ENCODE measurements at places on chromosomes 2 and 18.

DNA sequence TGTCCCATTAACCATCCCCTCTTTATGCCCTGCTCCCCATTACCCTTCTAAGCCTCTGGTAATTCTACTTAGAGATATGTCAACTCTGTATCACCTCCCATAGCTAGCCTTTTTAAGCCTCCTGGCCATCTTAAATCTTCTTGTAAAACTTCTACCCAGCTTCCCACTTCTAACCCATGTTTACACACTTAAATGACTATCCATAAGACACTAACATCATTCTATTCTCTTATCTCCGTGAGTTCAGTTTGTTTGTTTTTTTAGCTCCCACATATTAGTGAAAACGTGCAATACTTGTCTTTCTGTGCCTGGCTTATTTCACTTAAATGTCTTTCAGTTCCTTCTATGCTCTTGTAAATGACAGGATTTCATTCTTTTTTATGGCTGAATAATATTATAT is 42.4 kb downstream of the RAB3GAP1 start:
- no peak for DNase-seq

- no peak for DNase-seq
Measured at GRCh38 chr2:202335791-202336467, 40.2 kb upstream of the BMPR2 start.

- no peak for DNase-seq
Measured at GRCh38 chr2:42164046-42164445, 5.1 kb upstream of the EML4 start.

GRCh38 chr2:142223309-142223708 is 92.5 kb upstream of the LRP1B start:
- DNase-seq, result no peak

- DNase-seq, result no peak
Measured at GRCh38 chr2:174764280-174765255, at the start of gene CHRNA1. CHRNA1 (minus strand) TSS chr2:174764472; CDS start chr2:174764394, 78 bp downstream.

DNA sequence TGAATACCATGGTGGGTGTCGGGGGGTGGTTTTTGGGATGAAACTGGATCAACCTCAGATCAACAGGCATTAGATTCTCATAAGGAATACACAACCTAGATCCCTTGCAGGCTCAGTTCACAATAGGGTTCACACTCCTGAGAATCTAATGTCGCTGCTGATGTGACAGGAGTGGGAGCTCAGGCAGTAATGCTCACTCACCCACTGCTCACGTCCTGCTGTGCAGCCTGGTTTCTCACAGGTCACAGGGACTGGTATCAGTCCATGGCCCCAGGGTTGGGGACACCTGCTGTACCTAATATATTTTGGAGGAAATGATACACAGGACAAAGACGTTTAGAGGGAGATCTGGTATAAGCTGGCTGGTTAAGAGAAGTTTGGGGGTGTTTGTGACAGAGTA is 338.8 kb downstream of the PLCL1 start:
- DNase-seq, result no peak

GRCh38 chr2:201990069-201990468 is 43.6 kb upstream of the FZD7 start:
- no peak for DNase-seq

DNA sequence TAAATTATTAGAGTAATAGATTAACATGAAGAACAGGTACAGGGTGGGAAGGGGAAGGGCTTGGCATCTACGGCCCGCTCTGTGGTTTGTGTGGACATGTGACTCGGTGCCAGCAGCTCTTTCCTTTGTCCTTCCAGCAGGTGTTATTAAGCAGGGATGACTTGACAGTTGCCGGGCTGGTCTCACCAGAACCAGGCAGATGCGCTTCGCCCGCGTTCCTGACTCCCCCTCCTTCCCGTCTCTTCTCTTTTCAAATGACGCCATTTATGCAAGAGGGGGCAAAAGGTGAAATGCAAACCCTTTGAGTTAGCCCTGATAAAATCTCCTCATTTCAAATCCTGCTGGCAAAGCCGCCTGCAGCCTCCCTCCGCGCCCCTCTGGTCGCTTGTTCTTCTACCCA is 38.9 kb upstream of the MGAT4A start:
- peak; percentile 35 for DNase-seq

DNA sequence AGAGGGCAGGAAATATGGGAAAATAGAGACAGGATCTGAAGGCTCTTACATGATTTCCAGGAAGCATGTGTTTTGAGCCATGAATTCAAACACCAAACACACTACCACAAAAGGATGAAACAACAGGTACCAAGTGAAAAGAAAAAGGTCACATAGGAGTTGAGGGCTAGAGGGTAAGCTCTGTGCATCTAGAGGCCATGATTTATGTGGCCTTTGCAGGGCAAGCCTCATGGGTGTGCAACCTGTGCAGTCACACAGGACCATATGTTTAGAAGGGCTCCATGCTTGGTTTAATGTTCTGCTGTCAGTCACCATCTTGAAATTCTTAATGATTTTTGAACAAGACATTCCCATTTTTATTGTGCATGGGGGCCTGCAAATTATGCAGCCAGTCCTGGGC is 134.5 kb upstream of the CCDC68 start:
- DNase-seq, result no peak

- no peak for DNase-seq
Measured at GRCh38 chr2:62293490-62294271, 97.8 kb downstream of the B3GNT2 start.

- DNase-seq, result no peak
Measured at GRCh38 chr2:98301469-98301868, 44.8 kb upstream of the CNGA3 start.

DNA sequence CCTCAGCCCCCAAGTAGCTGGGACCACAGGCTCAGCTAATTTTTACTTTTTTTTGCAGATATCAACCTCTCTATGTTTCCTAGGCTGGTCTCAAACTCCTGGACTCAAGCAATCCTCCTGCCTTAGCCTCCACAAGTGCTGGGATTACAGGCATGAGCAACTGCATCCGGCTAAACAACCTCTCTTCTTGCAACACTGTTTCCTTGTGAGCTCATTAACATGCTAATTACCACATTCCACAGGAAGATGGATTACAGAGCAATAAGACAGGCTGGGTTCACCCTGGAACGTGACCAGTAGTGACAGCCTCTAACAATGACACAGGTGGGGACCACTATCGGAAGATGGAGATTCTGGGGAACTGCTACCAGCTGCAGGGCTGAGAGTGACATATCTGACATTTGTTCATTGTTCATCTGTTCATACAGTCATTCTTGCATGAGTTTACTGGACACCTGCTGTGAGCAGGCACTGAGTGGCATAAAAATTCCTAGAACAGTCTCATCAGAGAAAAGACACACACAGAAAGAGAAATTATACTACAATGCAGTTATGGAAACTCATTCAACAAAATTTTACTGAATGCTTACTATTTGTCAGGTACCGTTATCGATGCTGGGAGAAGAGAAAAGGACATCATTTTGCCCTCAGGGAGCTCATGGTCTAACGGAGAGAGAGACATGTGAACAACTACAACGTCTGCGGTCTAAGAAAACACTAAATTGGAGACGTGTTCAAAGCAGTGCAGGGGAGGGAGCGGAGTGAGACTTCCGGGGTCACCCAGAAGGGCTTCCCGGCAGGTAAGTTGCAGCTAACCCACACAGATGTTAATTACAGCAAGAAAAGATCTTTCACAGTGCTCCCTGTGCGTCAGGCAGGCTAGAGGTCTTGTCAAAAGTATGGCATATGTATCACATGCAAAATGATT is 37.6 kb downstream of the PROC start:
- DNase-seq, result peak; percentile 17

GRCh38 chr2:130264501-130264900 is 66.3 kb upstream of the TUBA3E start:
- DNase-seq, result no peak

DNA sequence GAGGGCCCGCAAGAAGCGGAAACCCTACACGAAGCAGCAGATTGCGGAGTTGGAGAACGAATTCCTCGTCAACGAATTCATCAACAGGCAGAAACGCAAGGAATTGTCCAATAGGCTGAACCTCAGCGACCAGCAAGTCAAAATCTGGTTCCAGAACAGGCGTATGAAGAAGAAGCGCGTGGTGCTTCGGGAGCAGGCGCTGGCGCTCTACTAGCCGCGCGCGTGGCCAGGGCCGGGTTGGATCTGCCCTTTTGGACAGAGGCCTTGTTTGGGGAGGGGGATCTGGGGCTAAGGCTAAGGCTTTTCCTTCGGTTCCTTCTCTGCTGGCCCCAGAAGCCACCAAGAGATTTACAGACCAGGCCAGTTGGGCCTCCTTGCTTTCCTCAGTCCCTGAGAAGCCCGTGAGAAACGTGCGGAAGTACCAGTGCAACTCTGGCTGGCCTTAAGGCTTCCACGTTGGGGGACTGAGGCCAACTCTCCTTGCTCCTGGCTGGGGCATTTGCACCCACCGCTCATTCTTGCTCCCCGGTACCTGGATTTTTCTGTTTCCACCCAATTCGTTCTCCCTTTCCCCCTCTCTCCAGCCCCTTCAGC is 1.0 kb downstream of the HOXD12 start:
- no peak for DNase-seq

DNA sequence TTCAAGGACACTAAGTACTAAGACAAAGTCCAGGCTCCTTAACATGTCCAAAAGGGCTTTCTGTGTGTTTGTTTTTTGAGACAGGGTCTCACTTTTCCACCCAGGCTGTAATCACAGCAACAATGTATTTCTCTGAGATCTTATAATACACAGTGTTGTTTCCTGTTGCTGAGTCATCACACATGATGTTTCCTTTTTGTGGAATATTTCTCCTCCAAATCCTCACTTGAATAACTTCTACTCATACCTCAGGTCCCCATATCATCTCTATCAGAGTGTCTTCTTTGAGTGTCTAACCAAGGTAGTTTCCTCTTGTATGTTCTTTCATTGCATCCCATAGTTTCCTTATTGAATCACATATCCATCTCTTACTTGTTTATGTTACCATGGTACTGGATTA is 632.0 kb upstream of the PIK3C3 start:
- no peak for DNase-seq

- no peak for DNase-seq
Measured at GRCh38 chr2:215753808-215754207, 259.5 kb downstream of the MREG start.

DNA sequence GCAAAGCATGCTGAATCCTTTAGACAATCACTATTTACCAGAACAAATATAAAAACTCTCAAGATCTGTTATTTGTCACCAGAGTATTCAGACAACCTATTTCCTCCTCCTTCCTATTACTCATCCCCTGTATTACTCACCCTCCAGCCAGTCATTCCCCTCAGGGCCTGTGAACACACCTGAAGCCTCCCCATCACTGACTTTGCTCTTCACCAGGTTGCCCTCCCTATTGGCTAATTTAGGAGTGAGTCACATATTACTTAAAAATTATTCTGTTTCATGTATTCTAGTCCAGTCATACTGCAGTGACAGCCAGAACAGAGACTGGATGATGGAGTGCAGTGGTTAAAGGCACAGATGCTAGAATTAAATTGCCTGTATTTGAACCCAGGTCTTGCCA is 3.7 kb upstream of the ATG16L1 start:
- peak; percentile 70 for DNase-seq

DNA sequence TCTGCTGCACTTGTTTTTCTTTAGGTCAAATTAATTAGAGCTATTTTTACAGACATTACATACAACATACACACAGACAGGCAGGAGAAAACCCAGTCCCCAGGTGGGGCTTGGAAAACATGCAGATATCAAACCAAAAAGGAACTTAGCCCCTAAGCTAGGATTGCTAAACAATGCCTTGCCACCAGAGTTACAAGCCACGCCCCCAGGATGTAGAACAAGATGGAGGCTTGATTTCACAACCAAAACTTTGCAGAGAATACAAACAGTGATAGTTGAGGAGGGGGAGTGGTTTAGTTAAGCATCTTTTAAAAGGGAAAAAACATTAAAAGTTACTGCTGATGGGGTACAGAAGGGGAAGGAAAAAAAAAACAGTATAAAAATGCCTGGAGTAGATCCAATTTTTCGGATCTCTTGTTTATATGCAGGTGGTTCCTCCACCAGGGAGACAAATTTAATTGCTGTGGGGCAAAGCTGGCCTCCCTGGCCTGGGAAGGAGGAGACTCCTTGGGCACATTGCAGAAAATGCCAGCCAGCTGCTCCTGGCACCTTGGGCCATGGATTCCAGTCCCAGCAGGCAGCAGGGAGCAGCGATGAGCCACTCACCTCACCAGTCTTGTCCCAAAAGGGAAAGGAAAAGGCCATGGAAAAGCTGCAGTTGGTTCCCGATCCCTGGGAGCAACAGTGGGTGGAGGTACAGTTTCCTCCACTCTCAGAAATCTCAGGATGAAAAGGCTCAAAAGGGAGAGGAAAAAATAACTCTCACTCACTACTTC is 348.4 kb upstream of the REG3G start:
- DNase-seq, result no peak

DNA sequence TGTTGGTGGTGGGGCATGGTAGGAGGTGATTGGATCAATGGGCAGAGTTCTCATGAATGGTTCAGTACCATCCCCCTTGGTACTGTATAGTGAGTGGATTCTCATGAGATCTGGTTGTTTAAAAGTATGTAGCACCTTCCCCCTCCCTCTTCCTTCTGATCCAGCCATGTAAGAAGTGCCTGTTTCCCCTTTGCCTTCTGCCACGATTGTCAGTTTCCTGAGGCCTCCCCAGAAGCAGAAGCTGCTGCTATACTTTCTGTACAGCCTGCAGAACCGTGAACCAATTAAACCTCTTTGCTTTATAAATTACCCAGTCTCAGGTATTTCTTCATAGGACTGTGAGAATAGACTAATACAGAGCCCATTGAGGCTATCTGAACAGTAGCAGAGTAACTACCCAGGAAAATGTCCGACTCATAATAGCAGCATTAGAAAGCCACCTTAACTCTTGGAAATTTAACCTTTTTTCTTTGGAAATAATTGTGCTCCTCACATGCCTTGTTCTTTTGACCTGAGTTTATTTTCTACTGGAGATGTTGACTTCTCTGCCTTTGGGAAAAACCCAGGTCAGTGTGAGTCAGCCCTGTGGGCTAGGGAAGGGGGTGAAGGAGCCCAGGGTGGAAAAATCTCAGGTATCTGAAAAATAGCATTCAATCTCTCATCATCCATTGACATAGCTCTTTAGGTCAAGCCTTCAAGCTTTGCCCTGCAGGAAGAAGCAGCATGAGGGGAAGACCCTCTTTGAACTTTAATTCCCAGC is 18.1 kb downstream of the CYP1B1 start:
- DNase-seq, result no peak

All from T-helper 22 cell (primary cell).